HS-5 (cell line): ENCODE measurements at places on chromosomes 5 and 9.

DNA sequence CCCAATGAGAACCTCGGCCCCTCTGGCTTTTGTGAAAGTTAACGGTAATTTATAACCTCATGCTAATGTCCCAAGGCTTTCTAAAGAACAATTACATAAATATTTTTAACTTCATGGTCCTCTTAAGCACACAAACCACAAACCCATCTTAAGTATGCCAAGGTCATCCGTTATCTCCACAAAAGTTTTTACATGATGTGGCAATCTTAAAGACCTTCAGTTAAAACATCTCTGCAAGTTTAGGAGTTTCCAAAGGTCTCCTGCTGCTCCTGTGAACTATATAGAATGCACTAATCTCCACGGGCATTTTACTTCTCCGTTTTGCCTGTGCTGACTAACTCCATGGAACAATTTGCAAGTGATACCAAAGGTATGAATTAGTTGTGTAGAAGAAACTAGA is 228.2 kb downstream of the TLE1 start:
- DNase-seq = no peak

DNA sequence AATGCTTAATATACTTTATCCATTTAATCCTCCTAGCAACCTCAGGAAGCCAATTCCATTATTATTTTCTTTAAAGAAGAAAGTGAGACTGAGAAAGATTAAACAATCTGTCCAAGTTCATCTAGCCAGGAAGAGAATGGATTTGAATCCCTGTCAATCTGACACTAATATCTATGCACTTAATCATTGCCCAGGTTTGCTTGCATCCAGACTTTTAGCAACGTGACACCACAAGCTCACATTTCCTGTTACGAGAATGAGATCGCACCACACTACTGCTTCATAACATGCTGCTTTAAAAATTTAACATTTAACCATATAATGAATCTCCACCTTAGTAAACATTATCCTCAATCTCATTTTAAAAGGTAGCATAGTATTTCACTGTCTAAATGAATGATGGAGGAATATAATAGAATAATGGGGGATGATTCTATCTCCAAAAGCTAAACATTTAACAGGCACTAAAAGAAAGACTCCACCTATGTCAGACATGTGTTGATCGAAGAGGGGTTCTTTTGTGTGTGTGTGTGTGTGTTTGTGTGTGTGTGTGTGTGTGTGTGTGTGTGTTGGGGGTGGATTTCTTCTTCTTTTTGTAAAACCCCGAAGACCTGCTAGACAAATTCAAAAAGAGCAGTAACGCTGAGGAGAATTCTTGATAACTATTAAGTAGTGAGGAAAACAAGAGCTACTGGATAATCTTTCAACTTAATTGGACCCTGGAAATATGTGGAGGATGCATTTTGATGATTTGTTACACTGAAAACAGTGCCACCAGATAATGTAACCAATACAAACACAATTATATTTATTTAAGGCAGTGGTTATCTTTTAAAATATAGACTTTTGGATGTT is 138.7 kb upstream of the NR3C1 start:
- DNase-seq = no peak

- no peak for DNase-seq
Measured at GRCh38 chr5:9222054-9222976, 323.6 kb downstream of the SEMA5A start.

- no peak for DNase-seq
Measured at GRCh38 chr5:118293378-118293777, 695.0 kb downstream of the DTWD2 start.

DNA sequence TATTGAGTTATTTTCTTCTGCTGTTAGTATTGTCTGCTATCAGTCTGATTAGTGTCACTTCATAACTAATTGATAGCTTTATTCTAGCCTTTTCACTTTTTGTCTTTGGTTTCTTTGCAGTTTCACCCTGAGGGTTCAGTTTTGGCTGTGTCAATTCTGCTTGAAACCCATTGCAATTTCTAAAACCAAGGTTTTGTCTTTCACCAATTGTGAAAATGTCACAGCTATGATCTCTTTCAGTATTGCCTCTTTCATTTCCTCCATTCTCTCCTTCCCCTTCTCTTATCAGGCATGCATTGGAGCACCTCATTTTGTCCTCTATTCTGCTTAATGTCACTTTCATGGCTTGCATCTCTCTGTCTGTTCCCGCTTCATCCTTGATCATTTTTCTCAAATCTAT is 248.1 kb downstream of the YTHDC2 start:
- no peak for DNase-seq

GRCh38 chr5:148780711-148781110 is 45.7 kb upstream of the ADRB2 start:
- DNase-seq = no peak

- DNase-seq = no peak
Measured at GRCh38 chr9:36258996-36259533, 817 bp upstream of the GNE start.

DNA sequence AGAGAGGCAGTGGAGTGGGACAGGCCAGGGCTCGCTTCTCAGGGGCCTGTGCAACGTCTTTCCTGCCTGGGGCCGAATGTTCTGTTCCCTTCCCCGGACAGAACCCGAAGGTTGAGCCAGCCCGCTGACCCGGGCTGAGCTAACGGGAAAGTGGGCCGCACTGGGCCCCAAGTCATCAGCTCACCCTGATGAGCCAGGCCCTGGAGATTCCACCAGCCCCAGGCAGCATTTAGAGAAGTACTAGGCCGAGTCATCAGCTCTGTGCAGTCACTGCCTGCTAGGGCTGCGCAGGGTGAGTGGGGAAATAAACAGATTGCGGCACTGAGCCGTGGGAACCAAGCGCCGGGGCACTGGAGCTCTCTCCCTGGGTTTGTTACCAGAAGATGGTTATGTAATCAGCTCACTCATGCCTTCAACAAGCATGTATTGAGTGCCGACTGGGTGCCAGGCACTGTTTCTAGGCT is 29.1 kb upstream of the DUSP1 start:
- DNase-seq = no peak

GRCh38 chr5:148989567-148989966 is 73.3 kb downstream of the SH3TC2 start:
- no peak for DNase-seq

GRCh38 chr9:134966270-134966669 is 48.6 kb upstream of the FCN1 start:
- no peak for DNase-seq

DNA sequence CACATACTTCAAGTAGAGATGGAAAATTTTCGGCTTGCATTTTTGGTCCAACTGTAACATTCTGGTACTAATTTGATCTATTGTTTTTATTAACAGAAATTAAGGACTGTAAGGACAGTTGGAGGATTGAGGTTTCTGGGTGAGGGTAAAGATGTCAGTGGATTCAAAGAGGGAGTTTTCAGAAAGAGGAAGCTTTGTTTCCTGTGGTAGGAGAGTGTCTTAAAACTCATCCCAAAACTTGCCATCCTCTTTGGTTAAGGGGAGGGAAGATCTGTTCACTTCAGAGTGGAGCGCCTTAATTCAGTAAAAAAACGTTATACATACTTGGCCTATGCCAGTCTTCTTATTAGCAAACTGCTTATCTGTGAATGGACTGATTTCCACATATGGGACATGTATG is 13.8 kb downstream of the CNTRL start:
- no peak for DNase-seq

GRCh38 chr5:109146591-109146990 is 263.2 kb downstream of the PJA2 start:
- no peak for DNase-seq

- DNase-seq = no peak
Measured at GRCh38 chr5:133909603-133910002, 58.8 kb downstream of the C5orf15 start.

DNA sequence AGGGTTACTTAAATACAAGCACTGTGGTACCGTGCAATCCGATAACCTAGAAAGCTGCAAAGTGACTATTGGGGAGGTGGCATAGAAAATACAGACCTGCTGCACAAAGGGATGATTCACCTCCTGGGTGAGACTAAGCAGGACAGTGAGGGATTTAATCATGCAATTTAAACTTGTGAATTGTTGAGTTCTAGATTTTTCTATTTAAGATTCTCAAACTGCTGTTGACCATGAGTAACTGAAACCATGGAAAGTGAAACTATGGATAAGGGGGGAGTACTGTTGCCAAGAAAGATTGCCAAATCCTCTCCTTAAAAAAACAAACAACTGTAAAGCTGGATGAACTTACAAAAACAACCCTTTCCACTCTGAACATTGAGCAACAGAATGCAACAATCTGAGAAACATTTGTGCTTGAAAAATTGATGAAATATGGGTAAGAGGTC is 61.5 kb upstream of the NUDT12 start:
- peak; percentile 22 for DNase-seq

GRCh38 chr9:14893280-14893679 is 16.9 kb downstream of the FREM1 start:
- DNase-seq = no peak

GRCh38 chr9:134785325-134786108 is 95.1 kb upstream of the FCN2 start:
- DNase-seq = no peak

DNA sequence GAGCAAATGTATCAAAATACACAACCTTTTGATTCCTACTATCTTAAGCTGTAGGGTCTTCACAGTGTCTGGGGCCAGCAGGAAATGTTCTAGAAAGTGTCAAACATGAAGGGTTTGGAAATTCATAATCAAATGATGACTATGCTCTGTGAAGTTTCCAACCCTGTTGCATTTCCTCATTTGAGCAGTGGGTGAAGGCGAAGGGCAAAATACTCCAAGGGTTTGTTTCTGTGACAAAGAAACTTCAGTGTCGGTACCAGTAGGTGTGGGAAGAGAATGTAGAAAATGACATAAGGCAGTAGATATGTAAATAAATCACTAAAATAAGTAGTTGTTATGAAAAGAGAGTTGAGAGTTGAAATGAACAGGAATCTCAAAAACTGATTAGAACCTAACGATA is 576 bp downstream of the ALDOB start:
- DNase-seq = no peak

- DNase-seq = no peak
Measured at GRCh38 chr9:131173995-131174394, 48.6 kb downstream of the NUP214 start.

GRCh38 chr5:172869691-172870090 is 35.6 kb downstream of the ERGIC1 start:
- no peak for DNase-seq

GRCh38 chr9:134216961-134217360 is 52.6 kb upstream of the RNU6ATAC start:
- DNase-seq = no peak

GRCh38 chr5:180901319-180902009 is 2.5 kb downstream of the BTNL8 start:
- DNase-seq = no peak

GRCh38 chr5:34791761-34792244 is 47.2 kb upstream of the TTC23L start:
- no peak for DNase-seq

GRCh38 chr5:83645936-83646335 is 74.7 kb downstream of the HAPLN1 start:
- no peak for DNase-seq

GRCh38 chr9:129340427-129341170 is 162.5 kb upstream of the IER5L start:
- no peak for DNase-seq
